ENCODE measurements at places on chromosomes 6 and 20.

DNA sequence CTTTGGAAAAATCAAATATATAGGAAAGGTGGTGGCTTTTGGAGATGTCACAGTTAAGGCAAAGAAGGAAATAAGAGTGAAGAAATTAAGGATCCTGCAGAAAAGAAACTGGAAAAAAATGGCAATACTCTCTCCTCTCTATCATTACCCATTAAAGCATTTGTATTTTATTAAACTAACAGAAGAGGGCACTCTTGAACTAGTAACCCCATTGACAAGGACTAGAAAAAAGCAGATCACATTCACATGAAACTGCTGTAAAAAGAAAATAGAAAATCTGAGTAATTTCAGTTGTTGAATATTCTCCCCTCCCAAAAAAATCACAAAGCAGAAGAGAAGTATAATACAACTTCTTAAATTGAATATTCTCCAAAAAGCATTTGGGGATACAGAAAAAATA, 104.1 kb upstream of the SLC35B3 start:
- DNase-seq, result no peak

GRCh38 chr6:16925461-16925860, 164.2 kb upstream of the ATXN1 start:
- no peak for DNase-seq

DNA sequence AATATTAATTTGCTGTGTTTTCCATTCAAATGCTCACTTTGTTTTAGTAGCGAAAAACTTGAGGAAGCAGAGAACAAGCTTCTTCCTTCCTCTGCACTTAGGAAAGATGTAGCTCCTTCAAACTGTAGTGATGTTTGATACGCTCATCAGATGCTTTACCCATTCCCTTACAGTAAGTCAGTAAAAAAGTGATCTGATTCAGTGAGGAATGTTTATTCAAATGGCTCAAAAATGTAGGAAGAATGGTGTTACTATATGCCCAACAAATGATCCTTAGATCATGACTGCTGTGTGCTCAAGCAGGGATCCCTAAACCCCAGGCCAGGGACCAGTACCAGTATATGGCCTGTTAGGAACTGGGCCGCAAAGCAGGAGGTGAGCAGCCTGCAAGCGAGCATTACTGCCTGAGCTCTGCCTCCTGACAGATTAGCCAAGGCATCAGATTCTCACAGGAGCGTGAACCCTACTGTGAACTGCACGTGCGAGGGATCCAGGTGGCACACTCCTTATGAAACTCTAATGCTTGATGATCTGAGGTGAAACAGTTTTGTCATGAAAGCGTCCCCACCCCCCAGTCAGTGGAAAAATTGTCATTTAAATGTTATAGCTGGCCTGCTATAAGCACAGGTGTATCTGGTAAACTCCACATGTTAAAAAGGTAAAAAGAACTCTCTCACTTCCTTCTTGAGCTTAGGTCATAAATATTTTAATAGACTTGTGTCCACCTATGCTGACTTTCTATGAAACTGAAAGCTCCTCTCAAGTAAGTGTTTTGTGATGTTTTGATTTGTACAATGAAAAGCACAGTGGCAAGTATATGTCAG, 187.2 kb downstream of the FOXC1 start:
- DNase-seq, result no peak

GRCh38 chr6:152089992-152090391, 282.5 kb downstream of the ESR1 start:
- no peak for DNase-seq

GRCh38 chr20:43985608-43986316, 71.1 kb downstream of the TOX2 start:
- no peak for DNase-seq

GRCh38 chr6:53539561-53539960, 5.3 kb downstream of the GCLC start:
- no peak for DNase-seq

DNA sequence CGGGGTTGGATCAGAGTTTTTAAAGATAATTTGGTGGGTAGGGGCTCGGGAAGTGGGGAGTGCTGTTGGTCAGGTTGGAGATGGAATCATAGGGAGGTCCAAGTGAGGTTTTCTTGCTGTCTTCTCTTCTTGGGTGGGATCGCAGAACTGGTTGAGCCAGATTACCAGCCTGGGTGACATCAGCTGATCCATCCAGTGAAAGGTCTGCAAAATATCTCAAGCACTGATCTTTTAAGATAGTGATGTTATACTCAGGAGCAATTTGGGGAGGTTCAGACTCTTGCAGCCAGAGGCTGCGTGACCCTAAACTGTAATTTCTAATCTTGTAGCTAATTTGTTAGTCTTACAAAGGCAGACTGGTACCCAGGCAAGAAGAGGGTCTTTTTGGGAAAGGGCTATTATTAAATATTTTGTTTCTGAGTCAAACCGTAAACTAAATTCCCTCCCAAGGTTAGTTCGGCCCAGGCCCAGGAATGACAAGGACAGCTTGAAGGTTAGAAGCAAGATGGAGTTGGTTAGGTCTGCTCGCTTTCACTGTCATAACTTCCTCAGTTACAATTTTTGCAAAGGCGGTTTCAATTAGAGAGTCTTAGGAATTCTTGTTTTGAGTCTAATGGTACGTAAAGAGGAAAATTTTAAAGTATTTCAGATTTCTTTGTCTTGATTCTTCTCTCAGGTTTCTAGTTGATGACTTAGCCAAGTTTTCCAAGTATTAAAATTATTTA, 53.1 kb downstream of the SCAF8 start:
- no peak for DNase-seq

DNA sequence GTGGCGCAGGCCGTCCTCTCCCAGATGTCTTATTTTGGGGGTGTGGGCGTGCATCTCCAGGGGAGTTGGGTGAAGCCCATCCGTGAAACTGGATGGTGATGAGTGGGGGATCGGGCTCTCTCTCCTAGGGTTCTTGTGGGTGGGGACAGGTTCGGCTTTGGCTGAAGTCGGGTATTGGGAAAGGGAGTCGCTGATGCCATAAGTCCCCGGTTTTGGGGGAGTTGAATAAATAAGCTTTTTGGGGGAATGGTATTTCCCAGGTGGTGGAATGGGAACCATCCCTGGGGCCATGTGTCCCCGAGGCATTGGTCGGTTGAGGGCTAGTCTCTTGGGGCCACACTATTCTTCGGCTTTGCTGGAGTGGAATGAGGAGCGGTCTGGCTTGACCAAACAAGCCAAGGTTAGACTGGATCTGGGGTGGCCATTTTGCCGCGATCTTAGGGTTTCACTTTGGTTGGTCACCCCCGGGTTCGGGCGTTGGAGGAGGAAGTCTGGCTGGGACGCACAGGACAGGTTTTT, 481 bp downstream of the ZNF133 start:
- no peak for DNase-seq

DNA sequence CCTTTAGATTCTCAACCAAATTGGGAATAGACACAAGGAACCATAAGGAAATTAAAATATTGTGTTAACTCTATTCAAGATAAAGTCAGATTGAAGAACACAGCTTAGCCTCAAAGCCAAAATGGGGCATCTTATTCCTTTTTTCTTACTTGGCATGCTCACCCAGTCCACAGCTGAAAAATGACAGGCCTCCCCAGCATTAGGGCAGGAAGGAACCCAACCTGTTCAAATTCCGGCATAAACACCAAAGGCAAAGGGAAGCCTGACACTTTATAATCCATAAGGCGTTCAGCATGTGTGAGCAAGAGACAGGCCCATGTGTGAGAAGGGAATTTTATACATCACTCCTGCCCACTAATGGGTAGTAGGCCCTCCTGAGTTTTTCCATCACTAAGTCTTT, 2.9 kb downstream of the BEND6 start:
- no peak for DNase-seq

All from hippocampal formation (tissue), 2 donors.